ENCODE measurements at places on chromosomes 7 and 10.

DNA sequence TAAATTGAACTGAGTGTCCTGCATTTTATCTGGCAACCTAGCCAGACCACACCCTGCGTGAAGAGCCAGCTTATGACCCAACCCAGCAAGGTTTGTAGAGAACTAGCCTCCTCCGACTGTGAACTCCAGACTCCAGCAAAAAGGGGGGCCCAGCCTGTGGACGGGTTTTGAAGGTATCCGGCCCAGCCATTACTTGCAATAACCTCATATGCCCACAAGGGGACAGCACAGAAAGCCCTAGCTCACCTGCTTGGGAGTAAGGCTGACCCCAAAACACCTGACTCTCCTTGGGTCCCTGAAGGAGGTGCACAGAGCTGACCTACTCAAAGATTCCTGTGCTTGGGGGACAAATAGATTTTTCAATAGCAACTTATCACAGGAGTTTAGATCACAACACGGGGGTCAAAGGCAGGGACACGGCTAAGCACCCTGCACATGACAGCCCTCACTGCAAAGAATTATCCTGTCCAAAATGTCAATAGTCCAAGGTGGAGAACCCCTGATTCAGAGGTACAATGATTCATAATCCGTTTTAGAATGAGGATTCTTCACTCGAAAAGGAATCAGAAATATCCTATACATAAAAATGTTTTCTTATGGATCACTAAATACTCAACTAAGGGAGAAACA lies 4.6 kb downstream of the TRPV6 start:
- peak; percentile 31 for DNase-seq

DNA sequence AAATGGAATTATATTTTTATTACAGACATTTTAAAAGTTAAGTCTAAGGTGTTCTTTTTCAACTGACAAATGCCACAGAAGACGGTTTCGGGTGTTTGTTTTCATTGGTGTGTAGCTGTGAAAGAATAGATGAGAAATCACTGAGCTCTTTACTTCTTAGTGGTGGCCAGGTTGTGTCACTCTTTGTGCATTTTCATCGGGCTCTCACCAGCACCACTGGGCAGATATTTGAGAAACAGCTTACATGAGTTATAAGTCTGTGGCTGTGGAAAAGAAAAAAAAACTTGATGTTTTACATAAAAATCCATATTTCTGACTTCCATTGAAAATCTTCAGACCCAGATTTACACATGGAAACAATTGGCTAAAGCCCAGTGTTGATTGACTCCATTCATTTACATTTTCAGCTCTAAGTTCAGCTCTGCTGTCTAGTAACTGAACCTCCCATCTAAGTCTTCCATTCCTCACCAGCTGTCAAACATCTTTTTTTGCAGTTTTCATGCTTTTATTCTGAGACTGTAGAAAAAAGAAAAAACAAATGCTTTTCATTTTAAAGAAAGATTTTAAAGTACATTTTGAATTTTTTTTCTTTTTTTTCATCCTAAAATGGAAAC lies 22.3 kb downstream of the CABCOCO1 start:
- DNase-seq = no peak

GRCh38 chr10:31101123-31101522 lies 69.5 kb upstream of the ZNF438 start:
- peak; percentile 89 for DNase-seq

DNA sequence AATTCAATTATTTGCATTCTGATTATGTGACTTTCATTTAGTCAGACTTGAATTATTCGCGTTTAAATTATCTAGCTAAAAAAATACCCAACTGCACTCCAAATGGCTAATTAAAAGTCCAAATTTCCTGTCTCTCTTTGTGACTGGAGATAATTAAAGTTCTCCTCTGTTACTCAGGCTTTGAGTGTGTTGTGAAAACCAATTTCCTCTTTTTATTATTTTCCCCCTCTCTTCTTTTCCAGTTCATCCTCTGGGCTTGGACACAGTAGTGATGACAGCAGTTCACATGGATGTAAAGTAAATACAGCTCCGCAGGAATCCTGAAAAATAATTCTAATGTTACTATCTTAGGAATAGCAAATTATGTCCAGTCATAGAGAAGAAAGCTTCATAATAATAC lies 80.6 kb downstream of the SNX10 start:
- DNase-seq = no peak

DNA sequence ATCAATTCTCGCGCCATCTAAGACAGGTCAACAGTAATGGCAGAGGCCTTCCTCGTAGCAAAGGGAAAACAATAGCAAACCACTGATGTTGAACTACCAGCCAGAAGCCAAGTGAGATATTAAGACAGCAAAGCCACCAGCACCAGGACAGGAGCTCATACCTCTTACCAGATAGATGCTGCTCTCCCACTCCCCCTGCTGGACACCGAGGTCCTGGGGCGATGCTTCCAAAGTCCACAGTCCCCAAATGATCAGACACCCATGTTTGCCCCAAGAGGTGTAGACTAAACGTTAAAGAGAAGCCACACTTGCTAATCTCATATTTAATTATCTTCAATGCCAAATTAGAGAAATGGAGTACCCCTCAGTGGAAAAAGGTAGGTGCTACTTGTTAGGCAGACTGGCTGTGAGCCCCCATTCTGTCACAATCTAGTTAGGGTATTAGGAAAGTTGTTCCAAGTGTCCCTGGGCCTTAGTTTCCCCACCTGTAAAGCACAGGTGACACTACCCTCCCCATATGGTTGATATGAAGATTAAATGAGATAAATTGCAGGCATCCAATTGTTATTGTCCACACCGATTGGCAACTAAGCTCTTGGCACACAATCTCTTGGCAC lies 39.9 kb downstream of the TOMM7 start:
- peak; percentile 31 for DNase-seq

GRCh38 chr10:10662716-10663408 lies 354.8 kb upstream of the CELF2 start:
- DNase-seq = peak; percentile 8

GRCh38 chr10:78997635-78998618 lies 70.8 kb upstream of the ZMIZ1 start:
- DNase-seq = no peak

DNA sequence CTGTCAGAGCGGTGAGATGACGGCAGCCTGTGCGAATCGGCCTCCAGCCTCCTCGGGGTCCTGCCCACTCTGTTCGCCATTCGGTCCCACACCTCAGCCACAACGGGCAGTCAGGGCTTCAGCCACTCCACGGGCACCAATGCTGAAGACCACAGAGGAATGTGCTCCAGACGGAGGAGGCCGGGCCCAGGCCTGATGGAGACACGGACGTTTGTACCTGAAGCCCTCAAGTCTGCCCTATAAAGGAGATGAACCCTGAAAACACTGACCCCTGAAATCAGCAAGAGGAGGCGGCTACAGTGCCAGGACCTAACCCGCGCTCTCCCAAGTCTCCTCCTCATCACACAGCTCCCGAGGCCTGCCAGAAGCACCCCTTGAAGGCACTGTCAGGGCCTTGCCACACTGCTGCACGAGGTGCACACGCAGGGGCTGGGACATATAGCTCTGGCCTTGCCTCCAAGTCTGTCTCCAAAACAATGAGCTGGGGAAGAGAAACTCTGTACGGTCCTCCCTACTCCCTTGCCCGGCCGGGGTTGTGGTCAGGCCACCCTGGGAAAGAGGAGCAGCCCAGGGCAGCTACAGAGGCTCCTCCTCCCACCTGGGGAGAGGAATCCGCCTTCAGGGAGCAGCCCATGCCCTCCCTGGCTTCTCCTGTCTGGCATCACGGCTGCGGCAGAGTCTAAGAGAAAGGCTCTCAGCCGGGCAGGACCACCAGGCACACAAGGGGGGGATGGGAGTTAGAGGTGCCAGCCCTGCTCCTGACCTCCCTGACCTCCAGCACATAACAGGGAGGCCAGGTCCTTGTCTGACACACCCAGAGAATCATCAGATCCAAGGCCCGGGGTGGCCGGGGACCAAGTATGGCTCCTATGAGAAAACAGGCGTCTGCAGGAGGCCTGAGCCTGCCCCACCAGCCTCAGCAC lies 310.1 kb downstream of the PTPRN2 start:
- DNase-seq = no peak

DNA sequence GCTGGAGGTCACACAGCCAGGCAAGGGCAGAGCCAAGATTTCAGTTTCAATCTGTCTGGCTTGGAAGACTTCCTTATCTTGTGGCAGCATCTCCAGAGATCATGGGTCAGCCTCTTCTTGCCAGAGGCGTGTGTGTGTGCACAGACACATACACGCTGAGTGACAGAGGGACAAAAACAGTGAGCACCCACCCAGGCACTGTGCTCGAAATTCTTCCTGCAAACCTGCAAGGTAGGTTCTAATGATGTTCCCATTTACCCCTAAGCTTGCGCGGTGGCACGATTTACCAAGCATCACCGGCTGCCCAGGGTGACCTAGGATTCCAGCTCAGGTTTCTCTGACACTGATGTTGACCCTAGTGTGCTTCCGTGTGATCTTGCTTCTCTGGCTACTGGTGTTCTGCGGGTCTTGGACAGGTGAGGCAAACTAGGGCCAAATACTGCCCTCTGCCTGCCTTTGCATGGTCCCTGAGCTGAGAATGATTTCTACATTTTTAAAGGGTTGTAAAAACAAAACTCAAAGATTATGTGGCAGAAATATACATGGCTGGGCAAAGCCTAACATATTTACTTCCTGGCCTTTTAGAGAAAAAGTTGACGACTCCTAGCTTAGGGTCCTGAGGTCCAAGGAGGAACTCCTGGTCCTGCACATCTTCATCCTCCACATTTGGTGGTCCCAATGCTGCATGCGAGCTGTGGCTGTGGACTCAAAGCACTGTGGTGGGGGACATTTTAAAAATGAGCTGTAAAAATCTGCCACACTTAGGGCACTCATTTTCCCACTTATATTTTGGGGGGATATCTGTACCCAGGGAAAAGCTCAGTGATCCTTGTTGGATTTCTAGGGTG lies 268.5 kb downstream of the RPS24 start:
- DNase-seq = peak; percentile 26

DNA sequence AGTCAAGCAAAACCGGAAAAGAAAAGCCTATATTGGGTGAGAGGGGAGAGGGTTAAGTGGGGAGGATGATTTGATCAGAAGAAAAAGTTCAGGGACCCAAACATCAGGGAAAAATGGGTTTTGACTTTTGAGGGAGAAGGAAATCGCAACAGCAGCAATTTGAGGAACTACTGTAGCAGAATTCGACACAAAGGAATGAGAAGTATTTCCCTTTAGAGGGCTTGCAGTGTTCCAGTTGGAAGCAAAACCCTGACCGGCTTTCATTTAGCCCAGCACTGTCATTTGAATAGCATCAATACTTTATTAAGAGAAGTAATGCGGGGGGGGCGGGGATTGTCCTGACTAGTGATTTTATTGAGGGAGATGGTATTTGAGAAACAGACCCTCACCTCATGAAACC lies 37.2 kb upstream of the GATA3 start:
- no peak for DNase-seq

DNA sequence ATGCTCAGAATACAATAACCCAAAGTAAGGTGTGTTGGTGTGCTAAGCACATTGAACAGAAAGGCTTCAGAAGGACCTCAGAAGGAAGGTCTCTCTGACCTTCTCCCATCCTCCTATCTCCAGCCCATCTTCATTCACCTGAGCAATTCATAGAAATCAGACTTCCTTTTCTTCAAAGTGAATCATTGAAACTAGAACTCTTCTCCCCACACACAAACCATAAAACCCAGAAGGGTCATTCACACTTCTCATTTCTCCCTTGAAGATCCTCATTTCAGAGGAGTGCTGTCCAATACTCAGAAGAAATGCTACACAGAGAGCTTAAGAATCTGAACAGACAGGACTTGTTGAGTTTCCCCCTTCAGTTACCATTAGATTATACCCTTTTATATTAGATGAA lies 89.5 kb downstream of the VWDE start:
- DNase-seq = no peak

- DNase-seq = peak; percentile 69
These were observed 8.5 kb downstream of the ITPRIP start for GRCh38 chr10:104329735-104330134.

GRCh38 chr7:15686295-15686956 lies at the start of gene MEOX2:
TSS of gene MEOX2 (minus strand) at chr7:15686683. CDS start at chr7:15686402, 281 bp downstream.
- DNase-seq = peak; percentile 49

DNA sequence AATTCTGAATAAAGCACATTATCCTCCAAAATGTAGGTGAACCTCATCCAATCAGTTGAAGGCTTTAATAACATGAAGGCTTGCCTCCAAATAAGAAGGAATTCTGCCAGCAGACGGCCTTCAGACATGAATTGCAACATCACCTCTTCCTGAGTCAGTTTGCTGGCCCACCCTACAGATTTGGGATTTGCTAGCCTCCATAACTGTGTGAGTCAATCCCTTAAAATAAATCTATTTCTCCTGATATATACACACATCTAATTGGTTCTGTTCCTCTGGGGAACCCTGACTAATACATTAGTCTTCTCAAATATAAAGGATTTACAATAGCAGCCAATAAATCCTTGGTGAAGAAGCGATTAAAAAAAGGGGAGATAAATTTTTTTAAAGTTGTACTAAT lies 34.8 kb upstream of the OSBPL3 start:
- DNase-seq = no peak

DNA sequence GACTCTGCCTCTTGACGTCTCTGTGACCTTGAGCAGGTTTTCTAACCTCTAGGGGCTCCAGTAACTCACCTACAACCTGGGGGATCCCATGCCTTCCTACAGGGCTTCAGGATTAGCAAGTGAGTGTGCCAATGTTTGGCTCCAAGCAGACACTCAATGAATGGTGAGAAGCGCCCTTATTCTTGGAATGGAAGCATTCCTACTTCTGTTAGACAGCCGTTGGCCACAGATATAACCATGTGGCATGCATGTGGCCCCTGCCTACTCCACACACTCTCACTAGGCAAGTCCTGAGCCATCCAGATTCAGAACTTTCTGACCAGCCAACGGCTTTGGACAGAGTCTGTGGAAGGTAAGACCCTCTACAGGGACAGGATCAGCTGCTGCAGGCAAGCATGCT lies 108.9 kb upstream of the LYZL2 start:
- DNase-seq = no peak

DNA sequence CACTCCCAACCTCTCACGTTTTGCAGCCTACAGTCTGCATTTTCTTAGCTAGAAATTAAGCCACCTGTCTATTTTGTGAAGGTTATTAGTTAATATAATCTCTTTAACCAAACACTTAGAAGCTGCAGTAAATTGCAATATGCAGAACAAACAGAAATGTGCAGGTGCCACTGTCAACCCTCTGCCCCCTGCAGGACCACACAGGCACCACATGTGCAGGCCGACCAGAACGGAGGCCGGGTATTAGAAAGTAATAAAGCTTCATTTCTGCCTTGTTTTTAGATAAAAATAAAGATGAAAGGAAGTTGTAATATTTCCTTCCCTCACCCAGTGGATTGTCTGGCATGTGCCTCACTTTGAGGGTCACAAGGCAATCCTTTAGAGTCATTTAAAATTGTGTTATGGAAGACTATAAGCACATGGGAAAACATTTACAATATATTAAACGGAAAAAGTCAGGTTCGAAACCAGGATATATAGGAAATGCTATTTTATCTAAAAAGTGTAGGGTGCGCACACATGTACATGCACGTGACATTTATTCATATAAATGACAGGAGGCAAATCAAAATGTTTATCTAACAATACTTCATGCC lies 158.2 kb downstream of the ARHGAP12 start:
- DNase-seq = no peak

DNA sequence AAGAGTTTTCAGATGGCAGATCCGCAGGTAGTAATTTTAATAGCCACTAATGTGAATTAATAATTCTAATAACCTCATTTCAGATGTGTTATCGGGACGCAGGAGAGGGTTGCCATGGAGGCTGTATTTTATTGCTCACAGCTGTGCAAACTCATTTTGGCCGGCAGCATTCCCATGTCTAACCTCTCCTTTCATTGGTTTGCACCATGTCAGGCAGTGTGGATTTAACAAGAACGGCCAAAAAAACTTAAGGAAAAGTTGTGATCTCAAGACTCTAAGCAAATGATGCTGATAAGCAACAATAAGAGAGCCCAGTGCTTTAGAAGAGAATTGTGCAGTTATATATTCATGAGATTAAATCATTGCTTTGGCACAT lies 88.7 kb upstream of the NRP1 start:
- DNase-seq = no peak
